ENCODE measurements at places on chromosomes 4 and X. TPM values are rescaled to one million over a fixed set of nuclear protein-coding genes. Genes with fewer than 3 reads are reported as not detected.

DNA sequence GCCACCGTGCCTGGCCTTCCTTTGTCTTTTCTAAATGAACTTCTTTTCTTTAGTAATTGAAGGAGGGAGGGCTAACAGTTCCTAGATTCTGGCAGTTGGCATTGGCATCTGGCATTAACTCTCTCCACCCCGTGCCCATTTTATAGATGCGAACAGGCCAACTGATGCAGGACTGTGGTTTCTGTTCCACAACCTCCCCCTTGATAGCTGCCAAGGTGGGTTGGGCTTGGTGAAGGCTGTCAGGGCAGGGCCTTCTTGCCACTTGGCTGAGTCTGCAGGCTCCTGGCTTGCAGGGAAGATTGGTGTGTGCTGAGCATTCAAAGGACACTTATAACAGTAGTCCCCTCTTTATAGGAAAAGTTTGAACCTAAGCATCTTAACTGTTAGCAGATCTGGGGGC is 4.3 kb downstream of the SOWAHD start:
- DNase-seq, result no peak

- DNase-seq, result peak; percentile 91
Observed at GRCh38 chrX:119871599-119872395, at the start of the genes NDUFA1 and RNF113A. Gene NDUFA1, plus strand, starts transcription at chrX:119871832. Its CDS starts 80 bp downstream, at chrX:119871912. Gene RNF113A, minus strand, starts transcription at chrX:119871733. Its CDS starts 120 bp downstream, at chrX:119871613.

DNA sequence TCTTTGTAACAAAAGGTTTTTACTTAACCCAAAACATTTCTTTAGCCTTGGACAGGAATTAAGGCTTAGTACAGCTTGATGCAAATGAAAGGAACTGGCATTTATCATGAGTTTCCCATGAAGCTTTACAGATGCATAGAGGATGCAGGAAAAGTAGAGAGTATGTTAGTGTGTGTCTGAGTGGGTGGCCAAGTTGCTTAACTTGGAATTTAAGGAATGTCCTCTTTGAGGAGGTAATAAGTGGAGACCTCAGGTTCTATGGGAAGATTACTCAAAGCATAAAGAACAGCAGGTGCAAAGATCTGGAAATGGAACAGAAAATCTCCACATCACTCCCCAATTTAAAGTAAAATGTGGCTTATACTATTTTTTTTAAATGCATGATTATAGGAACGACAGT is 457.9 kb downstream of the KCNIP4 start:
- no peak for DNase-seq

- no peak for DNase-seq
Observed at GRCh38 chrX:46204721-46205422, 340.3 kb downstream of the ZNF674 start.

DNA sequence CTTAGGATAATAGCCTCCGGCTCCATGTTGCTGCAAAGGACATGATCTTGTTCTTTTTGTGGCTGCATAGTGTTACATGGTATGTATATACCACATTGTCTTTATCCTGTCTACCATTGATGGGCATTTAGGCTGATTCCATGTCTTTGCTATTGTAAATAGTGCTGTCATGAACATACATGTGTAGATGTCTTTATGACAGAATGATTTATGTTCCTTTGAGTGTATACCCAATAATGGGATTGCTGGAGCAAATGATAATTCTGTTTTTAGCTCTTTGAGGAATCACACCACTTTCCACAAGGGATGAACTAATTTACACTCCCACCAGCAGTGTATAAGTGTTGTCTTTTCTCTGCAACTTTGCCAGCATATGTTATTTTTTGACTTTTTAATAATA is 4.6 kb downstream of the RAB33B start:
- DNase-seq, result no peak

DNA sequence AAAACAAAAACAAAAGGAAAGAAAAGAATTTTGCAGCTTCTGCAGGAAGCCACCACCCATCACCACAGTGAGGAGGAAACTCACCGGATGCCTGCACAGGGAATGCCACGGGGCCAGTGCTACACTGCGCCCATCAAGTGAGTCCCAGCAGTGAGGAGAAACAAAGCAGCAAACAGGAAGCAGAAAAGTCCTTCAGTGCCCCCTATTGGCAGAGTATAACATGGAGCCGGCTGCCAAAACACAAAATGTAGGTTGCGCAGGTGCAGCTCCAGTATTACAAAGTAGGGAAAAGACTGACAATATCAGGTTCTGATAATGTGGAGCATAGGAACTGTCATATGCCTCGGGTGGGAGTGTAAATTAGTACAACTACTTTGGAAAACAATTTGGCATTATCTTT is 23.3 kb upstream of the SCML2 start:
- DNase-seq, result peak; percentile 25

DNA sequence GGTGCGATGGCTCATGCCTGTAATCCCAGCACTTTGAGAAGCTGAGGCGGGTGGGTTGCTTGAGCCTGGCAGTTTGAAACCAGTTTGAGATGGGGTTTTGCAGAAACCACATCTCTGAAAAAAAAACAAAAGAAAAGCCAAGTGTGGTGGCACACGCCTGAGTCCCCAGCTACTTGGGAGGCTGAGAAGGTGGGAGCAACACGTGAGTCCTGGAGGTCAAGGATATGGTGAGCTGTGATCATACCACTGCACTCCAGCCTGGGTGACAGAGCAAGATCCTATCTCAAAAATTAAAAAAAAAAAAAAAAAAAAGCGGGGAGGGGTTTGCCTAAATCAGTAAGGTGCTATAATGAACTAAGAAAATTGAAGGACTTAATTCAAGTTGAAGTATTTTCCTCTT is 58.2 kb upstream of the TBC1D14 start:
- DNase-seq, result no peak

GRCh38 chrX:45715748-45716147 is 515.1 kb upstream of the DIPK2B start:
- no peak for DNase-seq

Gene NAP1L2
- total RNA-seq, result 2.3 TPM

GRCh38 chr4:178275671-178276360 is 833.6 kb upstream of the AGA start:
- DNase-seq, result no peak

Gene GLRA2
- total RNA-seq, result 0.08 TPM

DNA sequence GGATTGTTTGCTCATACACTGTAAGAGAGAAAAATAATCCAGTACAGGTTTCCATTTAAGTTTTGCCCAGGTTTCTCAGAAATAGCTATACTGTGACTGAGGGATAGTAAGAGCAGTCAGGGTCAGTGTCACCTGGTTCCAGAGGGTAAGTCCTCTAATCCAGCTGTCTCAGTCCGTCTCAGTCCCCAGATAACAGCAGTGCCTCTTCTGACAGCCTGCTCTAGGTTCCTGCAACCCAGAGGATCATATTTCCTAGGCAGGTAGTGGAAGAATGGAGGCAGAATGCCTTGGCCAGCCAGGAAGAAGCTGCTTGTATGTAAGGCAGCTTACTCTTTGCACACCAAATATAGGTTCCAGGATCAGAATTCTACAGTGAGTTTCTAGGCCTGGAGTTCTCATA is 22.6 kb upstream of the GNRHR start:
- DNase-seq, result no peak

- no peak for DNase-seq
Observed at GRCh38 chr4:75902352-75902751, at the start of gene PPEF2. Gene PPEF2, minus strand, starts transcription at chr4:75902452. Its CDS starts 6,127 bp downstream, at chr4:75896325.

DNA sequence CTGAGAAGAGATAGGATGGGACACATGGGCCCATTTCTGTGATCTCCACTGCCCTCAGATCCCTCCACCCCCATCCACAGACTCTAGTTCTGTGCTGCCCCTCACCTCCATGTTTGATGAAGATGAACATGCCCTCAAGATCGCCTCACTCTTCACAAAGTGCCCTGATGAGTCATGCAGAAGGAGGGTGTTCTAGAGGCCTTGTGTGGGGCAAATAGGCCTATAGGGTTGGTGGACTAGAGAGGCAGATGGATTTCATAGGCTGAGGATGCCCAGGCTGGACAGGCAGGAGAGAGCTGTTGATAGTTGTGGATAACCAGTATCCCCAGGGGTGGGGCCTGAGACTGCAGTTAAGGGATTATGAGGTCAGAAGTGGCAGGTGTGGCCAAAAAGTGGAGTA is at the start of gene CXorf65:
CXorf65 (minus strand) TSS at position 314 of the 400 bp plus-strand sequence; CDS start at position 130, 184 bp downstream.
- DNase-seq, result no peak

Gene ARMCX4
- 8.3 TPM for total RNA-seq

- no peak for DNase-seq
Observed at GRCh38 chr4:141705048-141705746, 68.8 kb downstream of the IL15 start.

- no peak for DNase-seq
Observed at GRCh38 chr4:90875791-90876190, 748.6 kb downstream of the CCSER1 start.

DNA sequence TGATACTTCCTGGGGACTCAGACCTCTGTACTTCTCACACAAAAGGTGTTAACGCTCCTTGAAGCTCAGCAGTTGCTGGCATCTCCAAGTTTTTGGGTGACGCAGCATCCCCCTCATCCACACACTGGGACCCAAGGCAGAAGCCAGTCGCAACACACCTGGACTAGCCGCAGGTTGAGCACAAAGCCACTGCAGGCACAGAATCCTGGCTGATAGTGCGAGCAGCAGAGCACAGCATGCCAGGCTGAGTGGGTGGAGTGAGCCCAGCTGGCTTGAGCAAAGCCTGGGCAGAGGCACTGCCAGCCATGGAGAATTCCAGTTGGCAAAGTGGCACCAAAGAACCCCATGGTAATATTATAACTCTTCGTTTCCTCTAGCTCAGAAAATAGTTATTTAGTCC is 873.2 kb upstream of the NDST4 start:
- no peak for DNase-seq

Gene HSFX2
- not detected for total RNA-seq

GRCh38 chr4:85244638-85245037 is 230.3 kb upstream of the ARHGAP24 start:
- DNase-seq, result no peak

Gene POU3F4
- total RNA-seq, result 0.03 TPM

GRCh38 chrX:1493412-1493811 is 40.7 kb upstream of the ASMTL start:
- DNase-seq, result no peak

Gene GPR34
- 0.88 TPM for total RNA-seq

GRCh38 chr4:57099363-57099762 is 10.8 kb downstream of the IGFBP7 start:
- DNase-seq, result no peak

DNA sequence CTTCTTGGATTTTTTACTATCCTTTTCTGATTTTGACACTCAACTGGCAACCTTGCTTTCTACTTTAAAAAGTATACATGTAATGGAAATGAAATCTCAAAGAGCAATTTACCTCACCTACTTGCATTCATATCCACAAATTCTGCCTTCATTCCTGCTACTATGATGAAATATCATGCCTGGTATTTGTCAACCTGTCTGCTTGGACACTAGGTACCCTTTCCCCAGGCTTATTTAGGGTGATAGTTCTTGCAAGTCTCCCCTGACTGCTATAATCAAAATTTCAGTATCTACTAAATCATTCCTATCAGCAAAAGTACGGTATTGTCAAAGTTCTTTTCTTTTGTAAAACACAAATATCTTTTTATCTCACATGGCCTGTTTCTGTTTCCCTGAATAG is 503.0 kb downstream of the GABRG1 start:
- no peak for DNase-seq

Gene ABRAXAS1
- 16.0 TPM for total RNA-seq

- DNase-seq, result no peak
Observed at GRCh38 chr4:154616731-154617130, 4.3 kb upstream of the FGG start.

GRCh38 chrX:153973127-153974002 is 811 bp downstream of the TMEM187 start:
- no peak for DNase-seq

Gene ARSD
- total RNA-seq, result 32.9 TPM

- DNase-seq, result no peak
Observed at GRCh38 chr4:125353131-125353530, 38.4 kb downstream of the FAT4 start.

DNA sequence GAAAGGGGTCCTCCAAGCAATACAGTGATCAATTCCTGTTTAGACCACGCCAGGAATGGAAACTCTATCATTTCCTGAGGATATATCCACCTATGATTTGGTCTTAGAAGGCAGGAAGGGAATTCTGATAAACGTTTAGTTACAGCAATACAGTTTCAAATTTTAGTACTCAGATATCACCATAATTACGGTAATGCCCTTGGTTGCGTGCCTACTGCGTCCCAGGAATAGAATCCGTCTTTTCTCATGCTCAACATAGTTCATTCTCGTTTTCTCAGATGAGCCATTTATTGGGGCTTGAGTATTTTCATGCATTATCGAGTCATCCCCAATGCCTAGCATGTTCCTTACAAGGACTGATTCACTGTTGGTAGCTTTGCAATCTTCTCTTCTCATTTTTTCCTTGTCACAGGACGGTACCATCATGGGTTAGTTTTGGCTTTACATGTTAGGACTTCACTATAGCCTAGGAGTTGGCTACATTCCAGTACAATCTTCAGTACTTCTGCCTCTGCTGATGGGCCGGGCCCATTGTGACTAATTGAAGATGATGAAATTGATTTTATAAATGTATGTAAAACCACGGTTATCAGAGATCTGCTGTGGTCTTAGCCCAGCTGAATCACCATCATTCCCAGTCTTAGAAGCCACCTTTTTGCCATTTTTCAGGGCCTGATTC is 4.4 kb upstream of the PRKX start:
- DNase-seq, result no peak

- no peak for DNase-seq
Observed at GRCh38 chr4:72319601-72320021, 249.4 kb downstream of the ADAMTS3 start.

Gene ADAM29
- total RNA-seq, result not detected

Gene DCAF16
- total RNA-seq, result 23.3 TPM

Gene SAGE1
- not detected for total RNA-seq

GRCh38 chrX:47223476-47224250 is 5.2 kb downstream of the CDK16 start:
- no peak for DNase-seq

DNA sequence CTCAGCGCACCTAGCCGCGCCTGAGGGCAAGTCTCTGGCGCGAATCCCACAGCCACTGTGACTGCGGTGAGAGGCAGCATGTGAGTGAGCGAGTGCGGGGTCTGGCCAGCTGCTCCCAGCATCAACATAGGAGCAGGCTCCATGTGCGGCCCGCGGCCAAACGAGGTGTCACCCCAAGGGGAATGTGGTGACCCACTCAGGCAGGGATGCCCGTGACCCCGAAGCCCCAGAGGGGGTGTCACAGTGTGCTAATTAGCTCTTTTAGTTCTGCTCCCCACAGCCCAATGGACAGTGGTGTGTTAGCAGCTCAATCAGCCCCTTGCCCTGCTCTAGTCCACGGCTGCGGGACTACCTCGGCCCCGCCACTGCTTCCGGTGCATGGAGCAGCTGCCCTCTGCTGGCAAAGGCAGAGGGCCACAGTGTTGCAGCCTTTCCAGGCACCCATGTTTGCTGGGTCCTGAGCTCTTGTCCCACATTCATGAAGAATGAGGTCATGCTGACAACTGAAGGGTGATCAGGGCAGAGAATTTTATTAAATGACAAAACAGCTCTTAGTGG is 61.4 kb downstream of the AGA start:
- DNase-seq, result peak; percentile 48

- no peak for DNase-seq
Observed at GRCh38 chr4:20679951-20680350, 20.3 kb upstream of the PACRGL start.
